Cardiac fibroblast (primary cell): ENCODE measurements at places on chromosomes 12 and 14.
A peak's percentile ranks its signal among the peaks of the same experiment; 100 is the strongest.

DNA sequence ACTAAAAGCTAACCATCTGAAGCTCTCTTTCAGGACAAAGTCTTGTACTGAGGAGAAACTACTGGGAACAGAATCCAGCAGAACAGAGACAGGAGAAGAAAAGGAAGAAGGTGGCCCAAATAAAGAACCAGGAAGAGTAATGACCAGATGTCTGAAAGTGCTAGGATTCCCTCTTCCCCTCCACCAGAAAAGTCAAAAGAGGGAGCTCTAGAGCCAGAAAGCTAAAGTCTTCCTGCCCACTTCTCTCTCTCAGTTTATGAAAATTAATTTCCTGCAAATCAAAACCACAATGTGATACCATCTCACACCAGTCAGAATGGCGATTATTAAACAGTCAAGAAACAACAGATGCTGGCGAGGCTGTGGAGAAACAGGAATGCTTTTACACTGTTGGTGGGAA, 47.2 kb downstream of the SPPL3 start:
- no peak for DNase-seq

DNA sequence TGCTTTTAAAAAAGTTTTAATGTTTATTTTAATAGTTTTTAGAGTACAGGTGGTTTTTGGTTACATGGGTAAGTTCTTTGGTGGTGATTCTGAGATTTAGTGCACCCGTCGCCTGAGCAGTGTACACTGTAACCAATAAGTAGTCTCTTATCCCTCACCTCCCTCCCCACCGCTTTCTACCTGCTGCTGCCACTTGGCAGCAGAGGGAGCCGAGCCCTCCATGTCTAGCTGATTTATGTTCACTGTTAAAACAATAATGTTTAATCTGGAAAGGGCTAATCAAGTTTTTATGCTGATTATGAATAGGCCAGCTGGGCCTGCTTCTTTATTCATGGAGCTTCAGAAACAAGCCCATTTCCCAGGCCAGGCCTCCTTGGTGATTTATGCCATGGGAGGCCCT, 73.1 kb downstream of the ADCK1 start:
- no peak for DNase-seq

DNA sequence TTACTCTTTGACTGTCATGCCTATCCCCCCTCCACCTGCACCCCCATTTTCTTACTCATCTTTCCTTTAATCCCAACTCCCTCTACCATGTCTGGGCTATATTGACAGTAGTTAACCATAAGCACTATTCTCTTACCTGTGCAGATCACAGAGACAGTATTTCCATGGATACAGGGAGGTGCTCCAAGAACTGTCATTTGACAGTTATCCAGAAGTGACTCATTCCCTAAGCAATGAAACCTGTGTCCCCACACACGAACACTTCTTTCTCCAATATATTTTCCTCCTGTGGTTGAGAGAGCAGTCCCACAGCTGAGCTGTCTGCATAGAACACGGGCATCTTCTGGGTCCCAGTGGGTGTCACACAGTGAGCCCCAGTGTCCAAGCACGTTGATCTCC, 68.8 kb downstream of the CD163L1 start:
- no peak for DNase-seq

DNA sequence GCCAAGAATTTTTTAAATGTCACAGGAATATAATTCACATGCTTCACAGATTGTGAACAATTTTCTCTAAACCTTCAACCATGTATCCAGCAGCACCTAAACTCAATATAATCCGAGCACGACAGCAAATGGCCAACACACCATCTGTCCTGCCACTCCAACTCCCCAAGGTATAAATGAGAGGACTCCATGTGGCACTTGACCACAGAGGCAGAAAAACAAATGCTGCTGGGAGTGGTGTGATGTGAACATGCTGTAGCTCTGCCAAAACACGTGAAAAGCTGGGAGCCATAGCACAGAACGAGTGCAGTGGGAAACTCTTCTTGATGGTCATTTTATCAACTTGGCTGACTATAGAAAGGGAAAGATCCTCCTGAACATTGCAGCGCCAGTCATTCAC, 70.9 kb downstream of the LLPH start:
- no peak for DNase-seq

DNA sequence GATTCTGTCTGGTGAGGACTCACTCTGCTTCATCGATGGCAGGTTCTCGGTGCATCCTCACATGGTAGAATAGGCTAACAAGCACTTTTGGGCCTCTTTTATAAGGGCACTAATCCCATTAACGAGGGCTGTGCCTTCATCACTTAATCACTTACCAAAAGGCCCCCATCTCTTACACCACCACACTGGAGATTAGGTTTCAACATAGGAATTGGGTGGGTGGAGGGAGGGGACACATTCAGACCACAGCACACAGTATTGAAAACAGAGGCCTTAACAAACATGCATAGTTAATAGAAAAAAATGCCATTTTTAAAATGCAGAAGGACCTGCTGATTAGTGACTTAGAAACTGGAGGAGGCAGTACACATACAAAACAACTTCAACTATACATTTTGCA, 61.6 kb downstream of the SPPL3 start:
- no peak for DNase-seq

DNA sequence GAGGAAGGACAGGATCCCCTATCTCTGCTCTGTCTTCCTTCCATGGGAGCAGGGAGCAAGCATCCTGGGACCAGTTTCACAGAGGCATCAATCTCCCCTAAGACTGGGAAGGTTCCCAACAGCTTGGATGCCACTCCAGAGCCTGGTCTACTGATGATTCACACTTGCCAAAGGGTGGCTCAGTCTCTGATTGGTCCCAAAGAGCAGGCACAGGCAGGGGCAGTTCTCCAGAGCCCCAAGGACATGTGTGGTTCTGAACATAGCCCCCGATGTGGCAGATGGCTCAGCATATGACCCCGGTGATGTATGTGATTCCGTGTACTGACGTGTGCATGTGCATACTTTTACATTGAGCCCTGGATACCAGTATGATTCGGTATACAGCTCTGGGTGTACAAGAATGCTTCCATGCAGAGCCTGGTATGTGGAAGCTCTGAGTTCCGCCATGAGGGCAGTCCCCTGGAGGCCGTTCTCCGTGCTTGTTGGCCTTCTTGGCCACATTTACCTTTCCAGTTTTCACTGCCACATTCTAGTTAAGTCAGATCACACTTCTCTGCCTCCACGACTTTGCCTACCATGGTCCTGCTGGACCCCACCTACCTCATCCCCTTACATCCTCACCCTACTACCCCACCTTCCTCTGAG, 21.2 kb downstream of the ITGA7 start:
- no peak for DNase-seq

DNA sequence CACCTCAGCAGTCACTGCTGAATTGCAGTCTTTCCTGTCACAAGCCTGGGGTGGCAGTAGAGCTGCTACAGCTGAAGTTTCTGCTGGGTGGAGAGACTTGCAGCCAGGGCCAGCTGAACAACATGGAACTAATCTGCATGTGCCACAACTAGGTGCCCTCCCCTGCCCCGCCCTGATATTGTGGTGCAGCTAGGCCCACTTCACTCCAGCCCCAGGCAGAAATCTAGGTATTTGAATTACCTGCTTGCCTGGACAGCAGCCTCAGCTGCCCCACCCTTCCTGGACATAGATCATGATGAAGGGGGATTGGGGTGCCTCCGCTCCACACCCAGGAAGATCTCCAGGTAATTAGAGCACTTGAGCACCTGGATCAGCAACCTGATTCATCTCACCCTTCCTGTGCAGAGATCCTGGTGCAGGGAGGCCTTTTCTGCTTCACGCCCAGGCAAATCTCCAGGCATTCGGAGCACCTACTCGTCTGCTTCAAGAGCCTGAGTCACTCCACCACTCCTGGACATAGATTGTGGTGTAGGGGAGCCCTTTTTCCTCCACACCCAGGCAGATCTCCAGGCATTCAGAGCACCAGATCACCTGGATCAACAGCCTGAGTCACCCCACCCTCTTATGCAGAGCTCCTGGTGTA, 477.0 kb downstream of the SOX5 start:
- DNase-seq = no peak

GRCh38 chr12:72523754-72524153, 251.6 kb downstream of the TRHDE start:
- DNase-seq = no peak

- DNase-seq = no peak
These were observed 71.7 kb downstream of the SCN8A start for GRCh38 chr12:51662728-51663154.

DNA sequence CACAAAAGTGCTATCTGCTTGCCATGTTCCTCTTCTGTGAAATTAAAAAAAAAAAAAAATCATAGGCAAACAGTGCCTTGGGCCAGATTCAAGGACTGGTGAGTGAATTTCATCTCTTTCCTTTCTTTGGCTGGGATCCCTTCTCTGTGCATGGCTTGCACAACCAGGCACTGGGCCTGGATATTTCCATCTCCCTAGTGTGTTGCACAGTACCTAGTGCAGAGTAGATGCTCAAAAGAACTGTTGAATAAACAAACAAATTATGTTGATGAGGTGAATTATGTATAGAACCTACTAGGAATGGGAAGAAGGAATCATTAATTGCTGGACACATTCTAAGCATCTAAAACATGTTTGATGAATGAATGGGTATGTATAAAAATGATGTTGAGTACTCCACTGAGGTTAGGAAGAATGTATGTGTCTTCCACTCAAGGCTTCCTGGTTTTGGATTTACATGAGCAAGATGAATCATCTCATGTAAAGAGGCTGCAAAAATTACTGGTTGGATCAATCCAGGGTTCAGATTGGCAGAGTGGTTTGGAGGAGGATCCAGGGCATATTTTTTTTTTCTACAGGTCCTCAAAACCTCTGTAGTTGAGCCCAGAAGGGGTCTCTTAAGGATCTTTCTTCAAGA, 93.2 kb downstream of the EMP1 start:
- peak; percentile 25 for DNase-seq

- DNase-seq = peak; percentile 36
These were observed 236.4 kb downstream of the PAWR start for GRCh38 chr12:79454338-79454843.

- no peak for DNase-seq
These were observed 208.9 kb upstream of the MYL2 start for GRCh38 chr12:111129149-111129767.

DNA sequence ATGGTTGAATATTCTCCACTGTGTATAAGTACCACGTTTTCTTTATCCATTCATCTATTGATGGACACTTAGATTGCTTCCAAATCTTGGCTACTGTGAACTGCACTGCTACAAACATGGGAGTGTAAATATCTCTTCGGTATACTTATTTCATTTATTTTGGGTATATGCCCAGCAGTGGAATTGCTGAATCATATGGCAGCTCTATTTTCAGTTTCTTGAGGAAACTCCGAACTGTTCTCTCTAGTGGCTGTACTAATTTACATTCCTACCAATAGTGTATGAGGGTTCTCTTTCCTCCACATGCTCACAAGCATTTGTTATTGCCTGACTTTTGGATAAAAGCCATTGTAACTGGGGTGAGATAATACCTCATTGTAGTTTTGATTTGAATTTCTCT, 623.1 kb upstream of the LRFN5 start:
- peak; percentile 7 for DNase-seq

DNA sequence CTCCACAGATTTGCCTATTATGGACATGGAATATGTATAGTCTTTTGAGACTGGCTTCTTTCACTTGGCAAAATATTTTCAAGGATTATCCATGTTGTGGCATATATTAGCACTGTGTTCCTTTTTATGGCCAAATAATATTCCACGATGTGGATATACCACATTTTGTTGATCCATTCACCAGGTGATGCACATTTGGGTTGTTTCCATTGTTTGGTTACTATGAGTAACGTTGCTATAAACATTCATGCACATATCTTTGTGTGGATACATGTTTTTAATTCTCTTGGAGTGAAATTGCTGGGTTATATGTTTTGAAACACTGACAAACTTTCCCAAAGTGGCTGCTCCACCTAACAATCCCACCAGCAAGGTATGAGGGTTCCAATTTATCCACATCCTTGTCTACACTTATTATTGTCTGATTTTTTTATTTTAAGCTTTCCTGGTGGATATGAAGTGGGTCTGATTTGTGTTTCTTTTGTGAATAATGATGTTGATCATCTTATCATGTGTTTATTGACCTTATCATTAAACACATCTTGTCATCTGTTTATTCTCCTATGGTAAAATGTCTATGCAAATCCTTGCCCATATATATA, 116.2 kb upstream of the FRMD6 start:
- no peak for DNase-seq

- no peak for DNase-seq
These were observed 246.3 kb downstream of the NUAK1 start for GRCh38 chr12:105892362-105892910.

GRCh38 chr12:55681142-55682077, 26.3 kb downstream of the ITGA7 start:
- DNase-seq = peak; percentile 75

GRCh38 chr14:101588286-101588975, 27.1 kb downstream of the DIO3 start:
- DNase-seq = no peak

DNA sequence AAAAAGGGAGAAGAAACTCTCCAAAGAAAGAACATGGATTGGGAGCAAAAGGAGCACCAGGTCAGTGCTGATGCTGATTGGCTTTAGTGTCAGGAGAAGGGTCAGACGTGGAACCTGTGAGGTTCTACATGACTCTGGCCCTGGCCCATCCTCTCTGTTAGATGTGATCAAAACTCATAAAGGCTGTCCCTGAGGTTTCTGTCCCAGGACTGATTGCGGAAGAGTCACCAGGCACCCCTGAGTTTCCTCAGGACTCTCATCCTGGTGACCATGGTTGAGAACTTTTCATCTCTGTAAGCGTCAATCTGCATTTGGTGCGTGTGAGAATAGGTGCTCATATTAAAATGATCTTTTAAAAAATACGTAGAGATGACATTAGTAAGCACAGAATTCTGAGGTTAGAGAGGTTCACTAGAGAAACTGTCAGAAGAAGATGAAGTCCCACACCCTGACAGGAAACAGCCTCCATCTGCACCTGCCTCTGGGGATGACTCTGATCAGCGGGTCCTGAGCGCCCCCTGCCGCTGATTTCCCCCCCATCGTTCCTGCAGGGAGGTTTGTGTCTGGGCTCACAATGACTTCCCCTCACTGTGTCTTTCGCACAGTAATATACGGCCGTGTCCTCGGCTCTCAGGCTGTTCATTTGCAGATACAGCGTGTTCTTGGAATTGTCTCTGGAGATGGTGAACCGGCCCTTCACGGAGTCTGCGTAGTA, 741.8 kb downstream of the TMEM121 start:
- DNase-seq = no peak

DNA sequence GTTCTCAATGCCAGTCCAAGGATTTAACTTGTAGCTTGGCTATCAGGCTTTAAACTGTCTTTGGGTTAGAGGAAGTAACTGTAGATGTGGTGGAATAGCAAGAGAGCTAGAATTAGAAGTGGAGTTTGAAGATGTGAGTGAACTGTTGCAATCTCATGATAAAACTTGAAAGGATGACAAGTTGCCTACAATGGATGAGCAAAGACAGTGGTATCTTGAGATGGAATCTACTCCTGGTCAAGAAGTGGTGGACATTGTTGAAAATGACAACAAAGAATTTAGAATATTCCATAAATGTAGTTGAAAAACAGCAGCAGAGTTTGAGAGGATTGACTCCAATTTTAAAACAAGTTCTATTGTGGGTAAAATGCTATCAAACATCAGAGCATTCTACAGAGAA, 199.0 kb downstream of the DUSP6 start:
- no peak for DNase-seq
